Activated T-cell treated with anti-CD3 and anti-CD28 coated beads, Interleukin-2, amount 50 U/mL, for 24 hours (primary cell): ENCODE measurements at places on chromosomes 12 and 14.

DNA sequence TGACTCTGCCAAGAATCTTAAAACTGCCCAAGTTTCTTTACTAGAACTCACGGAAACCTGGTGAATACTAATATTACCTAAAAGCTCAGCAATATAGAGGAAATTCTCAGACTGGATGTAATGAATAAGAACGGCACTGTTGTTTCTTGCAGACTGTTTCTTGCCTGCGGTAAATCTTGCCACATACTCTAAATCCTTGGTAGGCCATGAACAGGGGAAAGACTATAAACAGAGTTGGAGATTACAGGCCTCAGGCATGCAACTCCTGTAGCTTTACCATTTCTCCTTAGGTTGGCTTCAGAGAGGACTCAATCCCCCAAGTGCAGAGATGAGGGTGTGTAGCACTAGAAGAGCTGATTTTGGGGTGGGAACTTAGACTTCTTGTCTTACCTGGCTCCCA, 1.1 kb downstream of the ALDH6A1 start:
- H3K4me3 ChIP-seq, result peak overlapping the region; percentile 100
- no peaks in the 10 kb centered on the region for H3K27me3 ChIP-seq
- peaks cover 25% of the 10 kb centered on the region for H3K36me3 ChIP-seq
- peaks cover 32% of the 10 kb centered on the region for H3K4me1 ChIP-seq

DNA sequence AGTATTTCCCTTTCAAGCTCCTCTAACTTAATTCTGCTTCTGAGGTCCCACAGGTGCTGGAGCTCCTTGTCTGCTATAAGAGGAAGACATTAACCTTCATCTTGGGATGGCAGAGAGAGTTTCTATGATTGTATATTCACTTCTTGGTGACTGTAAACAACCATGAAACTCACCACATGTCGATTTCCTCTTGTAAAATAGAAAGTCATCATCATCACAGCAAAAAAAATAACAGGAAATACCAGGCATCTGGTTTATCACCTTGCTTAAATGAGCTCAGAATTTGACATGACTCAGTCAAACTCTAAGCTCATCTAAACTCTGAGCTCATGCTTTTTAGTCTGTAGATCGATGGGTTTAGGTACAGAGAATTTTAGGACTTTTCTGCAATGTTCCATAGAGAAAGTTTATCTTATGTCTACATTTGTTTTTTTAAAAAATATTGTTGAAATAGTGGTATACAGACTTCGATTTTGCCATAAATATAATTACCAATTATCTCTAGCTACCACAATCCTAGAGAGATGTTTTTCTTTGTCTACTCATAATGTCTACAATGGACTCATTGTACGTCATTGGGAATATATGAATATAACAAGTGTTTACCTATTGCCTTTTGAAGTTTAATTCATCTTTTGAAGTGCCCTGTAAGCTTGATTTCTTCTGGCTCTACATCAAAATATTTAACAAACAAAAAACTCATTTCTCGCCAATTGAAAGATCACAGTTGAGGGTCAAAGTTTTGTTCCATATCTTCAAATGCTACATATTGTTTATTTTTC, 58.4 kb downstream of the IGF1 start:
- H3K4me1 ChIP-seq, result peaks cover 10% of the 10 kb centered on the region
- peaks cover 2% of the 10 kb centered on the region for H3K27me3 ChIP-seq
- peak overlapping the region; percentile 19 for H3K27ac ChIP-seq
- DNase-seq, result no peak

- peak; percentile 25 for DNase-seq
- no peaks in the 10 kb centered on the region for H3K36me3 ChIP-seq
- no peaks in the 10 kb centered on the region for H3K4me1 ChIP-seq
- H3K27me3 ChIP-seq, result no peaks in the 10 kb centered on the region
Observed at GRCh38 chr14:105589161-105589925, 63.0 kb downstream of the TMEM121 start.

DNA sequence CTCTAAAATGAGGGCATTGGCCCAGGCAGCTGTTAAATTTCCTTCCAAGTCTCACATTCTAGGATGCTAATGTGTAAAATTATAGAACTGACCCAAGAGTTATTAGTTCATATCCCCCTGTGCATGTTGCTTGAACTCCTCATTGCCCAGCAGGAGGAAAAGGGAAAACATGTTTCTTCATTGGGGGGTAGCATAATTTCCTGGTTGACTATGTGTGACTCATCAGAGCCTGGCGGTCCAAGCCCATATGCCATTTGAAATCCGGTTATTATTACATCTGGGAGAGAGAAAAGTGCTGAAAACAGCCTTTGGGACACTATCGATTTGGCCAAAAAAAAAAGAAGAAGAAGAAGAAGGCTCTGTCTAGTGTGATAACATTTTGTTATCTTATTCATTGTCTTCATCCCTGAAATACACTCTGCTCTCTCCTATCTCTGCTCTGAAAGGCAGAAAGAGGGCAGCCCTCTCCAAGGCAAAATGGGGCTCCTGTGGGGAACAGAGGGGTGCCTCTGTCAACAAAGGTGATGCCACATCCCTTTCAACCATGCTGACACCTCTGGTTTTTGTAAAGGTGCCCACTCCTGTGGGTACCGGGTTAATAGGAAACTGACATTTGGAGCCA, 114.2 kb downstream of the DAD1 start:
- H3K36me3 ChIP-seq, result peaks cover 7% of the 10 kb centered on the region
- no peak for DNase-seq
- H3K27me3 ChIP-seq, result no peaks in the 10 kb centered on the region
- peak overlapping the region; percentile 44 for H3K4me3 ChIP-seq
- H3K27ac ChIP-seq, result no peak overlapping the region
- peaks cover 4% of the 10 kb centered on the region for H3K4me1 ChIP-seq

- H3K27ac ChIP-seq, result no peak overlapping the region
- H3K27me3 ChIP-seq, result no peaks in the 10 kb centered on the region
- no peak for DNase-seq
- H3K4me3 ChIP-seq, result no peak overlapping the region
Observed at GRCh38 chr14:51014086-51014485, 69.8 kb upstream of the PYGL start.

DNA sequence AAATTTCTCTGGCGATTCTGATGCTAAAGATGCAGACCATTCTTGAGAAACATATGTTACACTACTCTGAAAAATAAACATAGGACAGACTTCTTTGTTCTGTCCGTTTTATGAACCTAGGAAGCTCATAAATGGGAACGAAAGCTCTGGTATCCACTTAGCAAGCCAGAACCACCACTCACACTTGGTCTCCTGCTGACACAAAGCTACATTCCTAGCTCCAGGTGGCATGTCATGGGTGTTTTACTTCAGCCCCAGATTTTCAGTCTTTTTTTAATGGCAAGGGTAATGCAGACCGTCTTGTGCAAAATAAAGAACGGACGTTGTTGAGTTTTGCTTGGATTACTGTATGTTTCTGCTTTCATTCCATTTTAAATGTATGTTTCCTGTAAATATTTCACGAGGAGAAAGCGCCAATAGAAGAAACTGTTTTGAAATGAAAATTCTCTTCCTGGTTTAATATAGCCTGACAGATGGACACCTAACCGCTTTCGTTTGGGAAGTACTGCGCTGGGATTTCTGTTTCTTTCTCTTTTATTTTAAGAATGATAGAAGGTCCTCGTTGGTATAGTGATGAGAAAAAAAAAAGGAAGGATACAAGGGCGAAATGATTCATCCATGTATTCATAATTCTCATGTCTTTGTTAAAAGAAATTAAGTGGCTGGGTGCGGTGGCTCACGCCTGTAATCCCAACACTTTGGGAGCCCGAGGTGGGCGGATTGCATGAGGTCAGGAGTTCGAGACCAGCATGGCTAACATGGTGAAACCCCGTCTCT, 871 bp upstream of the COQ5 start:
- peak overlapping the region; percentile 98 for H3K27ac ChIP-seq
- peaks cover 22% of the 10 kb centered on the region for H3K36me3 ChIP-seq
- no peak for DNase-seq
- no peaks in the 10 kb centered on the region for H3K27me3 ChIP-seq
- H3K4me3 ChIP-seq, result peak overlapping the region; percentile 97
- peaks cover 29% of the 10 kb centered on the region for H3K4me1 ChIP-seq

- H3K4me3 ChIP-seq, result no peak overlapping the region
- H3K36me3 ChIP-seq, result peaks cover 4% of the 10 kb centered on the region
- peaks cover 22% of the 10 kb centered on the region for H3K4me1 ChIP-seq
- H3K27ac ChIP-seq, result no peak overlapping the region
Observed at GRCh38 chr12:19127270-19127669, 2.3 kb upstream of the PLEKHA5 start.

DNA sequence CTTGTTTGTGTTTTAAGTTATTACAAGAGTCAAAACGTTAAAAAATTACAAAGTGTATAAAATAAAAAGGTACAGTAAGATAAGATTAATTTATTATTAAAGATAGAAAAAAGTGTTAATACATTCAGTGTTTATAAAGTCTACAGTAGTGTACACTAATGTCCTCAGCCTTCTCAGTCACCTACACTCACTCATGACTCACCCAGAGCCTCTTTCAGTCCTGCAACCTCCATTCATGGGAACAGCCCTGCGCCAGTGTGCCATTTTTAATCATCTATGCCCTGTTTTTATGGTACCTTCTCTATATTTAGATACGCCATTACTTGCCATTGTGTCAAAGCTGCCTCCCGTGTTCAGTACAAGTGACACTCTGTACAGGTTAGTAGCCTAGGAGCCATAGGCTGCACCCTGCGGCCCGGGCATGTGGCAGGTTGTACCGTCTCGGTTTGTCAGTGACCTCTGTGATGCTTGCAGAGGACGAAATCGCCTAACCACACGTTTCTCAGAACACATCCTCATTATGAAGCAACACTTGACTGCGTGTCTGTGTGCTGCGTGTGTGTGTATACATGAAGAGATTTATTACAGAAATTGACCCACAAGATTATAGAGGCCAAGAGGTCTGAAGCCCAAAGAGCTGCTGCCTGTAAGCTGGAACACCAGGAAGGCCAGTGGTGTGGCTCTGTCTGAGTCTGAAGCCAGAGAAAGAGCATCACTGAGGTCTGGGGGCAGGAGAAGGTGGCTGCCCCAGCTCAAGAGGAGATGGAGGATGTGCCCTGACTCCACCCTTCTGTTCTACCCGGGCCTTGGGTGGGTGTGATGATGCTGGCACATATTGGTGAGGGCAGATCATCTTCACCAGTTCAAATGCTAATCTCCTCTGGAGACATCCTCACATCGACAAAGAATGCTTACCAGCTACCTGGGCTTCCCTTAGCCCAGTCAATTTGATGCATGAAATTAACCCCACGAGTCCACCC, 116.6 kb upstream of the C14orf180 start:
- peaks cover 55% of the 10 kb centered on the region for H3K27me3 ChIP-seq
- no peak for DNase-seq
- H3K4me3 ChIP-seq, result no peak overlapping the region

GRCh38 chr12:96766232-96766631, 140.8 kb upstream of the NEDD1 start:
- H3K4me1 ChIP-seq, result no peaks in the 10 kb centered on the region
- H3K27me3 ChIP-seq, result peaks cover 9% of the 10 kb centered on the region
- no peak for DNase-seq

- no peak overlapping the region for H3K27ac ChIP-seq
- H3K27me3 ChIP-seq, result peaks cover 11% of the 10 kb centered on the region
- no peak for DNase-seq
Observed at GRCh38 chr12:91357381-91357780, 174.8 kb upstream of the DCN start.

DNA sequence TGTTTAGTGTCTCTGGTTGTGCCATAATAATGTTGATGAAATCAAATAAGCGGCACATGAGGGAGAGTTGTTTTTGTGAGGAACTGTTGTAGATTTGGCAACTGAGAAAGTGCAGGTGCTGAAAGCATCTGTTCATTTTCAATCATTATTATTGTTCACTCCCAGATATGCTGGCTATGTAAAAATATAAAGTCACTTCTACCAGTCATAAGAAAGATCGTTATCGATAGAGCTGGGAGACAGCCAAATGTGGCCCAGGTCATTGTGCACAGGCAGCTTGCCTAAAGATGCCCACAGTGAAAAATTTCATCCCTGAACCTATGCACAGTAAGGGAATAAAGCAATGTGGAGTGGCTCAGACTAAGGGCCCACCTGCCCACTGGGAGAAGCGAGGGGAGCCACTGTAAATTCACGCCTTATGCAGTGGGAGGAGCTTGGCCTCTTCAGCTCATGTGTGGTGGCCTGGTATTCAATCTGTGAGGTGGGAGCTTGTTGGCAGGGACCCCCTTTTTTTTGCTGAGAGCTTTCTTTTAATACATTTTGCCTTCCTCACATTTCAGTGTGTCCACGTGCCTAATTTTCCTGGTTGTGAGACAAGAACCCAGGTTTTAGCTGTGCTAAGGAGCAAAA, 1490.8 kb upstream of the TMEM132C start:
- H3K4me1 ChIP-seq, result peaks cover 22% of the 10 kb centered on the region
- no peak overlapping the region for H3K27ac ChIP-seq
- H3K27me3 ChIP-seq, result no peaks in the 10 kb centered on the region
- H3K4me3 ChIP-seq, result no peak overlapping the region
- no peak for DNase-seq
- H3K36me3 ChIP-seq, result peaks cover 12% of the 10 kb centered on the region

- no peak overlapping the region for H3K27ac ChIP-seq
- no peak overlapping the region for H3K4me3 ChIP-seq
- no peaks in the 10 kb centered on the region for H3K27me3 ChIP-seq
- no peaks in the 10 kb centered on the region for H3K4me1 ChIP-seq
- H3K36me3 ChIP-seq, result peaks cover 15% of the 10 kb centered on the region
Observed at GRCh38 chr14:73997944-73998447, 21.1 kb downstream of the ENTPD5 start.

- H3K36me3 ChIP-seq, result no peaks in the 10 kb centered on the region
- DNase-seq, result no peak
- H3K27ac ChIP-seq, result no peak overlapping the region
- H3K4me3 ChIP-seq, result no peak overlapping the region
Observed at GRCh38 chr14:66137081-66137480, 349.1 kb upstream of the CCDC196 start.

DNA sequence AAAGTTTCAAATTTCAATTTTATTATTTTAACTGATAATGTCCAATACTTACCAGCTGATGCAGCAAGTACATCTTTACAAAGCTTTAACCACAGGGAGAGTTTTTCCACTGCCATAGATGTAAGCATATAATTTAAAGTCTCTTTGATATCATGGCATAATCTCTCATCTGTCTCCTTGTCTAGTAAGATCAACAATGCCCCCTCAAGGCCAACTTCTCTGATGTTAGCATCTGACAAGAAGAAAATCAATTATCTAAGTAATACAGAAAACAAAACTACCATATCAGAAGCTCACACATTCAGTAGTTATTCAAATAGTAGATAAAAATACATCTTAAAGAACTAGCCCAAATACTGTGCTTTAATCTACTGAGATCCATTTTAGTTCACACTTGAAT, 94.2 kb downstream of the HEATR5A start:
- peaks cover 18% of the 10 kb centered on the region for H3K36me3 ChIP-seq
- H3K4me1 ChIP-seq, result peaks cover 2% of the 10 kb centered on the region
- H3K27me3 ChIP-seq, result no peaks in the 10 kb centered on the region
- DNase-seq, result no peak
